ENCODE measurements at places on chromosomes 6 and 20. TPM values are rescaled to one million over a fixed set of nuclear protein-coding genes. Genes with fewer than 3 reads are reported as not detected.

- DNase-seq: no peak
Observed at GRCh38 chr6:22219925-22220324, 76.9 kb downstream of the PRL start.

DNA sequence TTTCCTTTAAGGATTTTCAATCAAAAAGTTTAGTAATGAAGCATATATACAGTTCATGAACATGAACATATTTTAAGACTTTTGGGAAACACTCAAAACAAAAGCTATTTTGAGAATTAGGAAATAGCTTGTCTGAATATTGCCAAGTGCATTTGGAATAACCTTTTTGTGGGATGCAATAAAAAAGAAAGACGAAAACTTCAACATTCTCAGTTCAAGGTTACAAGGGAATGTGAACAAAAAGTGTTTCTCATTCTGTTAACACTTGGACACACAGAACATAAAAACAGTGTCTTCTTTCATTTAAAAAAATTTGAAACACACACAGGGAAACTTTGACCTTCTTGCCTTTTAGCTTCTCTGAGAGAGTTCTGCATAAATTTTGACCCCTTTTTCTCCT lies 72.7 kb upstream of the TCF21 start:
- no peak for DNase-seq

GRCh38 chr20:9021216-9021615 lies 47.7 kb upstream of the PLCB4 start:
- no peak for DNase-seq

GRCh38 chr6:169808608-169808967 lies 57.2 kb downstream of the ERMARD start:
- no peak for DNase-seq

The CST7 gene
- total RNA-seq: 21.3 TPM

The CLPSL1 gene
- not detected for total RNA-seq

The TRIM15 gene
- total RNA-seq: not detected

The HSD17B8 gene
- 20.1 TPM for total RNA-seq
